ENCODE measurements at places on chromosomes 5 and 9.

DNA sequence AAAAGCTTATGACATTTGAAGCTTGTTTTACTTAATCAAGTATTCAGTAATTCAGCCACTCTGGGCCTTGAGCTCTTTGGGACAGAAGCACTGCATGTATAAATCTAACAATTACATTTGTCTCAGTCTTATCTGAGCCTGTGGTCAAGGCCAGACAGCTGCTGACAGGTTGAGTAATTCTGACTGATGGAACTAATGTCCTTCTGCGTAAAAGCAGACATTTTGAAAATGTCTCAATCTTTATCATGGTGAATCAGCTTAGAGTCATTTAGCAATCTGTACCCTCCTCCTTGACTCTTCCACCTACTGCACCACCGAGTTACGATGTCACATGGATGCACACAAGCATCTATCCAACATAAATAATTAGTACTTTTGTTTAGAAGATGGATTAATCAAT lies 400.0 kb downstream of the ARRDC3 start:
- DNase-seq: no peak

GRCh38 chr5:68231414-68232076 lies 16.0 kb downstream of the PIK3R1 start:
- no peak for DNase-seq

DNA sequence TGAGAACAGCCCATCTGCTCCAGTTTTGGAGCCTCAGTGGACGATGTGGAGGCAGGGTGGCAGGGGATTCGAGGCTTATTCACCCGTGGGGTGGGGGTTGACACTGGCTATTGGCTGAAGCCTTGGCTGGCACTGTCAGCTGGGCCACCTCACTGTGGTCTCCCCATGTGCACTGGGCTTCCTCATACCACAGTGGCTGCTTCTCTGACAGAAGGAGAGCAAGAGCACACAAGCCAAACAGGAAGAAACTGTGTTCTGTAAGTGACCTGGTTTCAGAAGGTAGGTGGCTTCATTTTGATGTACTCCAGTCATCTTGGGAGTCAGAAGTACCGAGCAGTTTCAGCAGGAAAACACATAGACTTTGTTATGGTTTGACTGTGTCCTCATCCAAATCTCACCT lies 24.7 kb upstream of the CTNND2 start:
- no peak for DNase-seq

DNA sequence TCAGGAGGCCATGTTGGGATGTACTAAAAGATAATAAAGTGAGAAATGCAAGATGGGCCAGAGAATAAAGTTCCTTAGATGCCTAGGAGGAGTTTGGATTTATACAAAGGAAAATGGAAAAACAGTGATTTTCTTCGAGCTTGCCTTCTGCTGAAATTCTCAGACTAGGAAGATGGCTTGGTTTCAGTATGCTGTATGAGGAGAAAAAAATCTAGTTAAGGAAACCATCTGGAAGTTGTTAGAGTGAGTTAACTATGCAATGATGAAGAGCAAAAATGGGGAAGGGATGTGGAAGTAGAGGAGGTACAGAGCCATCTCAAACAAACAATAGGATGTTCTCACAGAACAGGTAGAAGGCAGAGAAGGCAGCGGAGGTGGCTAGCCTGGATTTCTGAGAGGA lies 162.9 kb upstream of the FTMT start:
- no peak for DNase-seq

DNA sequence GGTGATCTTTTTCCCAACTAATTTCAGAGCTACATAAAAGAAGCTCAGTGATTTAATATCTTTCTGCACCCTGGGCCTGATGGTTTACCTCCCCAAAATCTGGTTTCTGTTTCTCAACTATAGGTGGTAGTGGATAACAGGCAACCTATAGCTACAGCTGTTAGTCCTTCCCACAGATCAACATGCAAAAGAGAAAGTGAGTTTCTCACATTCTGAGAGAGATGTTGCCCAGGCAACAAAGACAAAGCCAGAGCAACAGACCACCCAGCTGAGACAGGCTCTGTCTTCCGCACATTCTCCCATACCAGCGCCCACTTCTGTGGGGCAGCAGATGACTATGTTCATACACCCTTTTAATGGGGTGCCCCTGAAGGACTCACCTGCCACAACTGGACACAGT lies 40.7 kb upstream of the PPP2R2B start:
- no peak for DNase-seq

GRCh38 chr9:76868897-76869296 lies 37.0 kb downstream of the PRUNE2 start:
- DNase-seq: no peak

DNA sequence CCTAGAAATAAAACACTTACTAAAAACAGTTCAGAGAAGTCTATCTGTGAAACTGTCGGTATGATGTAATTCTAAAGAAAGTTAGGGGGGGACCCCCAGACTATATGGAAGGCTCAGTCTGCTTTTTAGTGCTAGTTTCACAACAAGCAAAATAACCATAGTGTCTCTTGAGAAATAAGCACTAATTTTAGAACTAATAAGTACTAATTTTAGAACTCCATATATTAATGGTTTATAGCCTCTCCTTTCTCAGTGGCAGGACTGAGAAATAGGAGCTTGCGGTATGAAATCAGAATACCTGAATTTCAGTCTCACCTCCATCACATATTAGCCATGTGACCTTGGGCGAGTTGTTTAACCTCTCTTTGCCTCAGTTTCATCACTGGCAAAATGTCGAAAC lies 1.4 kb upstream of the PHF24 start:
- no peak for DNase-seq

- no peak for DNase-seq
Observed at GRCh38 chr5:74630453-74631066, 10.0 kb downstream of the ENC1 start.

GRCh38 chr5:127718181-127718580 lies 15.0 kb downstream of the CCDC192 start:
- no peak for DNase-seq

GRCh38 chr5:149301049-149301743 lies 29.5 kb downstream of the AFAP1L1 start:
- no peak for DNase-seq

GRCh38 chr5:152551061-152551460 lies 146.0 kb upstream of the NMUR2 start:
- DNase-seq: no peak

DNA sequence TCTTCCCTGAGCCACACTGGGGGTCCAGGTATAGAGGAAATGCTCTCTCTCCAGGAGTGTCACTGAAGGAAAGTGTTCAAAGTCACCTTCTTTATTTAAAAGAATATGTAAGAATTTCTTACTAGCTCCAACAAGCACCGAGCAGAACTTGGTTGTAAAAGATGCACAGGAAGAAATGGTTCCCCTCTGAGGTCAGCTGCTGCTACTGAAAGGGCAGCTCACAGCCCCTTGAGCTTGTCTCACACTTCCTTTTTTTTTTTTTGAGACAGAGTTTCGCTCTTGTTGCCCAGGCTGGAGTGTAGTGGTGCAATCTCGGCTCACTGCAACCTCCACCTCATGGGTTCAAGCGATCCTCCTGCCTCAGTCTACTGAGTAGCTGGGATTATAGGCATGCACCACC lies 77.2 kb downstream of the PRRT1B start:
- no peak for DNase-seq

- no peak for DNase-seq
Observed at GRCh38 chr9:89935115-89935514, 330.3 kb downstream of the GADD45G start.

DNA sequence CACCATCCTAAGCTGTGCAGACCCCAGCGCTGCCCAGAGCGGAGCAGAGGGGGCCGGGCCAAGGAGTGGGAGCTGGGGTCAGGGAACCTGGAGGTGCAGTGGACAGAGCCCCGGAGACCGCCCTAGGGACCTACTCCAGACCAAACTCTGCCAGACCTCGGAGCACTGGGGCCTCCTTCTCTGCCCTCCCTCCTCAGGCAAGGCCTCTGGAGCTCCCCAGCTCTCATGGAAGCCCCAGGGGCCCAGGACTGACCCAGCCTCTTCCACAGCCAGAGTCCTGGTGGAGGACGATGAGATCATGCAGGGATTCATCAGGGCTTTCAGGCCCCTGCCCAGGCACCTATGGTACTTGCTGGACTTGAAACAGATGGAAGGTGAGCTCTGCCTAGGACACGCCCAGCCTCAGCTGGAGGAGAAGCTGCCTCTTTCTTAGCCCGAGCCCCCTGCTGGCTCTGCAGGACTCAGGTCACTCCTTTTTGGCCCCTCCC lies 3.6 kb downstream of the PAEP start:
- DNase-seq: no peak

DNA sequence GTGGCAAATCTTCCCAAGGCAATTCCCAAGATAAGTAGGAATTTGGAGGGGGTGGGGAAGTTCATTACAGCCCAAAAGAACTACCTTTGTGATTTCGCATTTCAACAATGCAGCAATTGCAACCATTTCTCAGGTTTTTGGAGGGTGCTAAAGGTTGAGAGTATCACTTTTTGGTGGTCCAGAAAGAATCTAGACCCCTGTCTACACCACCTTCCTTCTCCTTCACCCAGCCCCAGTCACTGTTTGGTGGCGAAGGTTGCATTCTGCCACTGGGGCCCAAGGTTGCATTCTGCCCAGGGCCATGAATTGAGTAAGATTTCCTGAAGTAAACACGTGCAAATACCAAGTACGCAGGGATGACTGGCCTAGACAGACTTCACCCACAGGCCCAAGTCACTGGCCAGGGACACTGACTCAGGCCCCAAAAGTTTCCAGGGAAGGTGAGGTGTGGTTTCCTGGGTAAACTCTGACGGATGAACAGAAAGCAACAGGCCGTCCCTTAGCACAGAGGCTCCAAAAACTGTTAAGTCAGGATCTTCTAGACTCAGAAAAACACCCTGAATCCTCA lies 5.7 kb downstream of the PDE6A start:
- no peak for DNase-seq

DNA sequence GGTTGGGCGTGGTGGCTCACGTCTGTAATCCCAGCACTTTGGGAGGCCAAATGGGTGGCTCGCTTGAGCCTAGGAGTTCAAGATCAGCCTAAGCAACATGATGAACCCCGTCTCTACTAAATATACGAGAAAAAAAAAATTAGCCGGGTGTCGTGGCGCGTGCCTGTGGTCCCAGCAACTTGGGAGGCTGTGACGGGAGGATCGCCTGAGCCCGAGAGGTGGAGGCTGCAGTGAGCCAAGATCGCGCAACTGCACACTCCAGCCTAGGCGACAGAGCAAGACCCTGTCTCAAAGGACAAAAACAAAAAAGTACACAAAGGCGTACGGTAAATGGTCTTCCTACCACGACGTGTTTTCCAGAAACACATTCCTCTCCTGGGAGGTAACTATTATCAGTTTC lies 538 bp upstream of the BDP1 start:
- DNase-seq: no peak

DNA sequence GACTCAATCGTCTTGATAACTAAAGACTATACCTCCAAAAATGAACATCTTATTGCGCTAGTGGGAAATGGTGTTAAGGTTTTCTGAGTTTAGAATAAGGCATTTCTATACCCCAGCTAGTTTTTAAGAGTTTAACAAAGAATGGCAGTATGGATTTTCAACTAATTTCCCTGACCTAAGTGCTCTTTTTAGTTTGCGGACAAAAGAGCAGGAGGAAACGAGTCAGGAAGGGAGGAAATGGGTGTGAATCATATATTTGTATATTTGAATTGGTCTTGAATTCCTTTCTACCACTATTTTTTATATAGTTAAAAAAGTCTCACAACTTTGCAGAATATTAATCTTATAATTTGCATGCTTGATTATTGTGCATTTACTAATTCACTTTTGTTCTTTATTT lies 516.3 kb upstream of the ZNF608 start:
- no peak for DNase-seq

GRCh38 chr9:110842986-110843385 lies 174.4 kb downstream of the MUSK start:
- DNase-seq: no peak

DNA sequence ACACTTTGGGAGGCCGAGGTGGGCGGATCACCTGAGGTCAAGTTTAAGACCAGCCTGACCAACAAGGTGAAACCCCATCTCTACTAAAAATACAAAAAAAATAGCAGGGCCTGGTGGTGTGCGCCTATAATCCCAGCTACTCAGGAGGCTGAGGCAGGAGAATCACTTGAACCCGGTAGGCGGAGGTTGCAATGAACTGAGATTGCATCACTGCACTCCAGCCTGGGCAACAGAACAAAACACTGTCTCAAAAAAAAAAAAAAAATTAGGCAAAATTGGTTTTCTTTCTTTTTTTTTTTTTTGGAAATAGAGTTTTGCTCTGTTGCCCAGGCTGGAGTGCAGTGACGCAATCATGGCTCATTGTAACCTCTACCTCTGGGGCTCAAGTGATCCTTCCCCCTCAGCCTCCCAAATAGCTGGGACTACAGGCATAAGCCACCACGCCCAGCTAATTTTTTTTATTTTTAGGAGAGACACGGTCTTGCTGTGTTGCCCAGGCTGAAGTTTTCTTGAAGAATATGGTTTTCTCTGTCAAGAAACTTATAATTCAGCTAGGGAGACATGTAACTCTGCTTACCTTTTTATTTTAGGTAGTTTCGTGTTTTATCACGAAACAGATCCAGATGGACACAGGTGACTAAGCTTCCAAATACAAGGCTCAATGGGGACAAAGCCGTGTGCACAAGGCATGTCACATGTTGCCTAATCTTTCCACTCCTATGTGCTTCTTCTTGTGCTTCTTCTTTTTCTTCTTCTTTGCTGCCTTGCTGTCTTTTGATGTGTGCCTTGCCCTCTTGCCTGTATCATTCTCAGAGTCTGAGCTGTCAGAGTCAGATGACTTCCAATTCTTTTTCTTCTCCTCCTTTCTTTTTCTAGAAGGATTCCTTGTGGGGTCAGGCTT lies 14.3 kb downstream of the TTC1 start:
- DNase-seq: no peak

DNA sequence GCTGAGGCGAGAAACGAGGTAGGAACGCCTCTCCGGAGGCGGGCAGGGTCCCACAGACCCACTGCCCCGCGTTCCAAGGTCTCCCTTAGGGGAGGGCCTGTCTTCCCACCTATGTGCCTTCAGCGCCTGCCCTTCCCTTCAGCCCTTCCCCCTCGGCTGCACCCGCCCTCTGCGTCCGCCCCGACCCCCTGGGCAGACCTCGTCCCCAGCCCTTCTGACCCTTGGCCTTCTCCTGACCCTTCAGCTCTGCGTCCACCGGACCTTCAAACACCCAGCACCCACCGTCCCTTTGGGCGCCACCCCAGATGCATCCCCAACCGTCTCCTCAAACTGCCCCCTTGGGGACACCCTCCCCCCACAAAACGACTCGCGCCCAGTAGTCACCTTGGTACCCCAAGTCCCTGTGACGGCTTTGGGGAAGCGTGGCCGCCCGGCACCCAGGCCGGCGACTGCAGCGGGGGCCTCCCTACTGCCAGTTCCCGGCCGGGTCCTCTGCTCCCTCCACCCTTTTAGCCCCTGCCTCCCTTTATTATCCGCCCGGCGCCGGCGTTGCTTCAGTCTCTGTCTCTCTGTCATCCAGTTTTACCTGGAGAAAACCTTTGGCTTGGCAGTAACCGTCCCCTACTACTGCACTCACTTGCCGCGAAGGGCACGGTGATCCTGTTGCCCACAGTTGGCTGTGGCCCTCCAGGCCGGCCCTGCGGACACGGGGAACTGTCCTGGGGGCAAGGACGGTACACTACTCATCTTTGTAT lies 421 bp downstream of the RUSC2 start:
- DNase-seq: no peak

Data from CD4-positive, alpha-beta T cell treated with Interleukin-4 for 4 hours (primary cell).